Activated CD8-positive, alpha-beta memory T cell treated with anti-CD3 and anti-CD28 coated beads for 24 hours (primary cell): ENCODE measurements at places on chromosomes 12 and 14.

DNA sequence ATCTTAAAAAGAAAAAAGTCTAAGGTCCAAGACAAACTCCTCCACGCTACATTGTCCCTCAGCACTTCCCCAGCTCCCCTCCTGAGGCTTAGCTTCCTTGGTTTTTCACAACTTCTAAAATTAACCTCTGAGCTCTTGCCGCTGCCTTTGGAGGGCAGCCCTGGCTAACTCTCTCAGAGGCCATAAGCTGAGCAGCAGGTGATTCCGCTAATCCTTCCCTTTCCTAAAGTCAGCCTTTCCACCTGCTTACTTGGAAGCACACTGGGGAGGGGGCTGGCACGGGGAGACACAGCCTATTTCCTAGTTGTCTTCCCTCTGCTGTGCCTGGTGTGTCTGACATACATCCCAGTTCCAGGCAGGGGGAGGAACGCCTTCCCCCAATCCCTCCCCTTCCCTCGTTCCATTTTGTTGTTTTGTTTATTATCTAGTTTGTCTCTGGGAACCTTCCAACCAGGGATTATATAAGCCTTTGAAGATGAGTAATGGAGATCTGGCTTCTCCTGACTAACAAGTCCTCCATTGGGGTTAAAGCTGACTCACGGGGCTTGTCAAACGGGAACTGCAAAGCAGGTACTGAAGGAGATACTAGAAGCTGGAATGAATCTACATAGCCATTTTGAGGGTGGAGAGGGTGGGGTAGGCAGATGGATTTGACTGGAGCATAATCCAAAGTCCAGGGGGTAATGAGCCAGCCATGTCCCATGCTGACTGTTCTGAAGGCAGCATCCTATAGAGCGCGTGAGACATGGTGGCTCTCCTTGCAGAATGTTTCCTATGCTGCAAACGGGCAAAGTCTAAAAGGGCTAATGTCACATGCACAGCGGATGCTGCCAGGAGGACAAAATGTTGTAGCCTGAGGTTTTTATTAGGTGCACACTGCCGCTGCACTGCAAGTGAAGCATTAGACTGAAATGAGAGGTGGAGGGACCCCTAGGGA, 230.8 kb downstream of the FOXN3 start:
- DNase-seq, result no peak

- no peak for DNase-seq
These were observed 55.6 kb upstream of the ISM2 start for GRCh38 chr14:77554207-77554606.

- DNase-seq, result no peak
These were observed 3.3 kb downstream of the FLRT2 start for GRCh38 chr14:85533023-85533860.

GRCh38 chr12:71242511-71242910, 84.7 kb upstream of the TSPAN8 start:
- DNase-seq, result no peak

DNA sequence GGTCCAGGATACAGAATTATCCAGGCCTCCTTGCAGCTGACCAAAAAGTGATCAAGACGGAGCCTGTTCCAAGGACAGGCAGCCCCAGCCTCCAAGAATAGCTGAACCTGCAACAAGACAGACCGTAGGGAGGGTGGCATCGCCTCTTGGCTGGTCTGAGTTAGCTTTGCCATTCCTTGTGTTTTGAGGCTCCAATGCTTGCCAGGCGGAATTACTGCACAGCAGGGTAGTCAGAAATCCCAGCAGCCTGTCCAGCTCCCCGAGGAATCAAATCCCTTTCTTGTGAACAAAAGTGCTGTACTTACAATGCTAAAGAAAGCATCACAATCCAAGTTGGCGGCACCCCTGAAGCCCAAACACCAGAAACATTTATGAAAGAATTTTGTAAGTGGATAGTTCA, 246.9 kb downstream of the TMEM132C start:
- DNase-seq, result no peak

GRCh38 chr12:89493670-89494302, 30.8 kb downstream of the GALNT4 start:
- DNase-seq, result no peak

DNA sequence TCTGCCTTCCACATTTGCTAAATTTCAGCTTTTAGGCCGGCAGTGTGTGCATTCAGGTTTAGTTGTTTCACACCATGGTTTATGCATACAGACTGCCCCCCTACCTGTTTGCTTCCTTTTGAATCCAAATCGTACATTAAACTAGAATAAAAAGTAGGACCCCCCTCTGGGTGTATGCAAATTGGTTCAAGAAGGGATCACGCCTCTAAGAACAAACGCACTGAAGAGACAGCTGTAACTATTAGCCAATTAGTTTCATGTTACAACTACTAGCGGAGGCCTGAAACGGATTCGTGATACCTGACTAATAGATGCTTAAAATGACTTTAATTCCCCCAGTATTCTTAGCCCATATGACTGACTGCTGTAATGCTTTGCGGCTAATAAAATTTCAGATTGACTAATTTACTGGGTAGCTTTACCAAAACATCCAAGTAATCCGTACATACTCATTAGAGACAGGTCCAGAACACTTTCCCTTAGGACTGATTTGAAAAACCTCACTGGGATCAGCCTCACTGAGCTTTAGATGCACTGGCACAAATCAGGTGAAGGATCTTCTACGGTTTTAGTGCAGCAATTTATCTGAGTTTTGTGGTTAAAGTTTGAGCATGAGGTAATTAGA, 411.8 kb downstream of the NPAS3 start:
- DNase-seq, result no peak

DNA sequence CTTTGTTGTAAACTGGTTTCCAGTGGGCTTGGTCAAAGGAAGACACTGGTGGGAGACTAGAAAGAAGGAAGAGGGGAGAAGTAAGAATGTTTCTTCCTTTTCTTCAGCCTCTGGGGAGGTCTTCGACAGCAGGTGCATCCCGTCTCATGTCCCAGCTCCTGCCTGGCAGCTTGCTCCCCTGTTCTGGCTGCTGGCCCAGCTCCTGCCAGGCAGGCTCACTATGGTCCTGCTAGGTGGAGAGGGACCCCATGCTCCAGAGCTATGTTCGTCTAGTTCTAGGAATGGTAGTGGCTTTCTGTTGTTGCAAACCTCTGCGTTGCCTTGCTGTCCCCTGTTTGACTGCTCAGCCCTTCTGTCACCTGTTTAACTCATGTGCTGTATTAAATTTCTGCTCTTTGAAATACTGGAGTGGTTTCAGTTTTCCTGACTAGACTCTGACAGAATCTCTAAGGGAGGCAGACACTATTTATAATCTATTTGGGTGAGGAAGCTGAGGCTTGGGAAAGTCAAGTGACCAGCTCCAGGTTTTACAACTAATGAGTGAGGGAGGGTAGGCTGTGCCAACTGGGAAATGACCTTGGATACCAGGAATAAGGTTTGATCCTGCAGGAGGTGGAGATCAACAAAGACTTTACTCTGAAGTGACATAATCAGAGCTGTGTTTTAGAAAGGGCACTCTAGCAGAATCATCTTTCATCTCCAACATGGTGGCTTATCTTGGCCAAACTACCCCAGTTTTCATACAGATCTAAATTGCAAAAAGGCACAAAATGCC, 94.7 kb upstream of the DDHD1 start:
- DNase-seq, result no peak

DNA sequence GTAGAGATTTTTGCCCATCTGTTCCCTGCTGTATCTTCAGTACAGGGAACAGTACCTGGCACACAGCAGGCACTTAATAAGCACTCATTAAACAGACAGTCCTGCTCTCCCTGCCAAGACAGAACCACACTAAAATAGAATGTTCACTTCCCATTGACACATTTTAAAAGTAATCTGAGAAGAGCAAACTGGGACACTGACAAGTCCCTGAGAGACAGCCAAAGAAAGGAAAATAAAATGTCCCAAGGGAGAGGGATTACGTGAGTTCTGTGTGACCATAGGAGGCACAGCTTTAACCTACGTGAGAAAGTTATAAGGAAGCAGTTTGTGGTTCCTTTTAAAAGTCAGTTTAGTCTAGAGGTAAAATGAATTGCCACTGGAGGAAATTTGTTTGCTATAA, 43.9 kb upstream of the SYCP3 start:
- no peak for DNase-seq

GRCh38 chr12:334125-334524, 55.0 kb downstream of the KDM5A start:
- DNase-seq, result no peak

GRCh38 chr12:25829192-25829591, 129.3 kb upstream of the RASSF8 start:
- DNase-seq, result no peak

GRCh38 chr12:80187660-80188090, 88.3 kb downstream of the OTOGL start:
- no peak for DNase-seq

DNA sequence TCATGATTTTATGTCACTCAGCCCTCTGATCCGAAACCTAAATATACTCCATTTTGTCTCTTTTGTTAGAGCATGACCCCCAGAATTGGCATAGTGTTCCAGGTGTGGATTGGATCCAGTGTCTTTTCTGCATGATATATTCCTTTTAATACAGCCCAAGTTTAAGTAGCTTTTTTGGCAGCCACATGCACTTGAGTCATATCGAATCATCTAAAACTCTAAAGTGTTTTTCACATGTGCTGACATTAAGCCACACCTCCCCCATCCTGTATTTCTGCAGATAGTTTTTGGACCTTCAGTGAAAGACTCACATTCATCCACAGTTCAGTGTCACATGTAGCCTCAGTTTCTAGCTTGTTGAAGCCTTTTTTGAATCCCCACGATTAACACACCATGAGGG, 30.6 kb downstream of the BORCS5 start:
- no peak for DNase-seq

DNA sequence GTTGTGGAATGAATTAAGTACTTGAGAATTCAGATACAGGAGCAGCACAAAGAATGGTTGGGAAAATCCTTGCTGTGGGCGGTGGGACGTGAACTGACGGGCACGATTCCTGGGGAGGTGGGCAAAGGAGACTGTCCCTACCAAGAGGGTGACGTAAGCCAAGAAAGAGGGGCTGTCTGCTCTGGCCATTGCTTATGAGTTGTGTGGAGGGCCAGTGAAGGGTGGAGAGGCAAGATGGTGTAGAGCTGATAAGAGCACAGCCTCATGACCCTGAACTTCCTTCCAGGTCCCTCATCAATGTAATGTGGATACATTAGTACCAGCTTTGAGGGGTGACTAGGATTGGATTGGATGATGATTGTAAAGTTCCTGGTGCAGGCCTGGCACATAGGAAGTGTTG, 50.2 kb downstream of the WDR20 start:
- DNase-seq, result no peak

DNA sequence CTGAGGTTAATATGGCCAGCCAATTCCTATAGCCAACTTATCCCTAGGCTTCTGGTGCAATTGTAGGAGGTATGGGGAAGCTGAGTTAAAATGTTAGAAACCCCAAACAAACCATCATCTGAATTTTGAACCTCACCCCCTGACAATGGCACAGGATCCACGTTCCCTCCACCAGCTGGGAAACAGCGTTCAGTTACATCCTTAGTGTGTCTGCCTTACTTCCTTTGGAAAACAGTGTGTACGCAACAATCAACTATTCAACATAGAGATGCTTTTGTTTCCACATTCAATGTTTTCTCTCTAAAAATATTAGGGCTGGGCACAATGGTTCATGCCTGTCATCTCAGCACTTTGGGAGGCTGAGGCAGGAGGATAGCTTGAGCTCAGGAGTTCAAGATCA, 203.4 kb downstream of the TTC7B start:
- DNase-seq, result no peak
